Anterior cingulate cortex (tissue), 58 donors: ENCODE measurements at places on chromosomes 7 and 10.
A peak's percentile ranks its signal among the peaks of the same experiment; 100 is the strongest.

- no peak for DNase-seq
Observed at GRCh38 chr7:116710764-116711452, 38.9 kb downstream of the MET start.

DNA sequence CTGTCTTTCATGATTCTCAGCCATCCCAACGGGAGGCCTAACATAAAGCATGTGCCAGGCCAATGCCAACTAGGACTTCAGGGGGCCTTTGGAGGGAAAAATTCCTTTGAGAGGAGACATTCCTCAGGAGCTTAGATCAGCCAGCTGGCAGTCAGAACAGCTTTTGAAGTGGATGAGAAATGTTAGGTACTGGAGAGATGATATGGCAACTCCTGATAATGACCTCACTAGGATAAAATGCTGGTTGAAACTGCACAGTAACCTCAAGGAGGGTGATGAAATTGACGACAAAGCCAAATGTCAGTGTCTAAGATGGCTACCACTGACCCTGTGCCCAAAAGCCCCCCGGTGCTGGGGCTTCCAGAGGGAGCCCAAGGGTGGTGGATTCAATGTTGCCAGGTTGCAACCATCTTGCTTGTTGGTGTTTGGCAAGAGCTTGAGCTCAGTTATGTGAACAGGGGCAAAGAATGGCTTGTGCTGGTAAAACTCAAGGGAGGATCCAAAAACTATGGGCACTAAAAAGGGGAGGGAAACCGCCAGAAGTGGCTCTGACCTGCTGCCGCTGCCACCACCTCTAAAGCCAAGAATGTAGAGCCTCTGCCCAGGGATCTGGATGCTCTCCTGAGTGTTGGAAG, 121.2 kb downstream of the UBE2H start:
- DNase-seq = no peak

DNA sequence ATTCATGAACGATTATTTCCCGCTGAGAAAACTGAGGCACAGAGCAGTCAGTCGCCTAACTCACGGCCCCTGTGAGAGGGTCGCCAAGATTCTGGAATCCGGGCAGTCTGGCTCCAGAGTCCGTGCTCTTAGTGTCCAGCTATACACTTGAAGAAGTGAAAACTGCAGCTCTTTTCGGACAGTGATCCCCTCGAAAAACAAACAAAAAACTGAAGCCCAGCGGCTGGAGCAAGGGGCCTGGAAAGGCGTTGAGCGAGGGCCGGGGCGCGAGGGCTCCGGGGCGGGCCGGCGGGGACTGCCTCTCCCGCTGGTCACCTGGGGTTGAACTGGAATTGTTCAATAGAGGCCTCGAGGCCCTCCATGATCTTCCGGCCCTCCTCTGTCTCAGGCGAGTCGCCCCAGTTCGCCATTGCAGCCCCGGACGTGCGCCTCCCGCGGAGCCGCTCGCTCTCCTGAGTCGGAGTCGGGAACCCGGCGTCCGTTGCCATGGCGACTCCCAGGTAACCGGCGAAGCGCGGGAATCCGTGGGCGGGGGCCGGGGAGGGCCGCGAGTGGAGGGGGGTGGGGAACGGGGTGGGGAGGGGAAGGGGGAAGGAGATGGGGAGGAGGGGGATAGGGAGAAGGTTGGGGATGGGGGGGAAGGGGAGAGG, 881 bp downstream of the C10orf67 start:
- peak; percentile 49 for DNase-seq

- no peak for DNase-seq
Observed at GRCh38 chr7:142750321-142750938, 1.2 kb downstream of the PRSS1 start.

- no peak for DNase-seq
Observed at GRCh38 chr7:67962863-67963262, 966.2 kb downstream of the TYW1 start.

DNA sequence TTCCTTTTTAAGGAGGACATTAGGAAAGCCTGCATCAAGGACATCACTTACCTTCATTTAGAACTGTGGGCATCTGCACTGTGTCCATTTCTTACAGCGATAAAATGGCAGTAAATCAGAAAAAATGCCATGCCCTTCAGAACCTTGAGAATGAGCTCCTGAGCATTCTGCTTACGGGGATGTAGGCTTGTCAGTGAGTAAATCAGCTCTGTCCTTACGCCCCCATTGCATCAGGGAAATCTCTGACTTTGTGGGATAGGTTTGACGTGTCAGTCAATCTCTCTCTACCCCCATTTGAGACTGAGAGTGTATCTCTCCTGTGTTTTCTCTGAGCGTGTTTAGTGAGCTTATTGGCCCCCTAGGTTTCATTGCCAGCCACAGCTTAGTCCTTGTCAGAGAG, 837.1 kb downstream of the LRMDA start:
- no peak for DNase-seq

GRCh38 chr7:40716052-40716451, 581.2 kb downstream of the SUGCT start:
- no peak for DNase-seq

DNA sequence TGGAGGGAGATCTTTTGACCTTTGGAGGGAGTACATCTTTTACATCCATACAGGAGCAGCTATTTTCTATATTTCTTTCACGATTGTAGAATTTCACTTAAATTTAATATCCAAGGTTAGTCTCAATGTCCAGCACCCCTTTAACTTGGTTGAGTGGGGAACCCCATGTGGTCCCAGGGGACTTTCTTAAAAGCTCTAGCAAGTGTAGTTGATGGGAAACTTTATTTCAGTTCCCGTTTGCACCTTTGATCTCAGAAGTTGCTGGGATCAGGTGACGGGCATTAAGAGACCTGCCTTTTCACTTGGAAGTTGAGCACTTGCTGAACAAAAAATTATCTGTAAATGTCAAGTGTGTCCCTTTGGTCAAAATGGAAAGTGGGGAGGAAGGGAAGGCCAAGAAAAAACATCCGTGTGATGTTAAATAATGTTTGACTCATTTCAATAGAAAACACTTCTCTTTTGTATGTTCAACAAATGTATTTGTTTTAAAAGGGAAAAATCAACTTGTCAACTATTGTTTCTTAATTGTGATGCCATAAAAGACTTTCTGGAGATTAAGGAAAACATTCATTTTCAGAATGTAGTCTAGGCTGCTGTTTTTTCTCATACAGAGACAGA, 370.1 kb upstream of the GALNT17 start:
- no peak for DNase-seq

DNA sequence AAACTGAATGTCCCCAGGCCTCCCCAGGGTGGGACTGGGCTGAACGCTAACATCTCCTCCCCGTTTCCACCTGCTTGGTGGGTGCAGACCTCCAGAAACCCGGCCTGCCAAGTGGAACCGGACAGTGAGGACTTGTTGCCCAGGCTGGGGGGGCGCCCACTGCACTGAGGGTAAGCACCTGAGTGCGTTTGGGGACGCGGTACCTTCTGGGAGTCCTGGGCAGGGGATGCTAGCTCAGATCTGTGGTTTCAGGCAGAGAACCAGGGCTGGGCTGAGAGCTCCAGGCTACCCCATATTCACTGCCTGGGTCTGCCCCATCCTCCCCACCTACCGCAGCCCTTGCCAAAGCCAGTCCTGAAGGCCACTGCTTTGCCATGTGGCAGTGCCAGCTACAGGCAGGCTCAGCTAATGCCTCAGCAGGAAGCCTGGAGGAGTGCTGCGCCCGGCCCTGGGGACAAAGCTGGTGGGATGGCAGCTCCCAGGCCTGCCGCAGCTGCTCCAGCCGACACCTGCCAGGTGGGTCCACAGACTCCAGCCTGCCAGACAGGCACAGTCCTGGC, 3.5 kb upstream of the ZNF467 start:
- no peak for DNase-seq

- no peak for DNase-seq
Observed at GRCh38 chr10:47381427-47382379, 2.4 kb downstream of the ZNF488 start.

DNA sequence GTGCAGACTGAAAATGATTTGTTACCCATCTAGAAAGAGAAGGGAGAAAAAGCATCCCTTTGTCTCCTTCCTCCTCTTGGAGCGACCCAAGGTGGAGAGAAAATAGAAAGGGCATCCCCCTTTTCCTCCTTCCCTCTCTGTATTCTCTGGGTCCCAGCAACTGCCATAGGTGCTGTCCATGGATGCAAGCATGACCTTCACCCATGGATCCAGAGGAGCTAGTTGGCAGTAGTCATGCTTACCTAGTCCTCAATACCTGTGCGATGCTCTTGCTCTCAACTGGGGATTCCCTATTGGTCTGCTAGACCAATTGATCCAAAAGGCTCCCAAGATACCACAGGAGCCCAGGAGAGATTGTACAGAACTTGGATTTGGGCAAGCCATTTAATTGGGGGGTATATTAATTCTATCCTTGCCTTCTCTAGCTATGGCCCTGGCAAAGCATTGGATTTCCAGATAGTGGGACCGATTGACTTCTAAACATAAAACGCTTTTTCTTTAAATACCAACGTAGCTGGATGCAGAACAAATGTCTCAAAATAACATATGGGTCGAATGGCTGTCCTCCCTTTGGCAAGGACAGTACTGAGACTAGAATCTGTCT, 547.8 kb upstream of the IGFBP3 start:
- DNase-seq = no peak

DNA sequence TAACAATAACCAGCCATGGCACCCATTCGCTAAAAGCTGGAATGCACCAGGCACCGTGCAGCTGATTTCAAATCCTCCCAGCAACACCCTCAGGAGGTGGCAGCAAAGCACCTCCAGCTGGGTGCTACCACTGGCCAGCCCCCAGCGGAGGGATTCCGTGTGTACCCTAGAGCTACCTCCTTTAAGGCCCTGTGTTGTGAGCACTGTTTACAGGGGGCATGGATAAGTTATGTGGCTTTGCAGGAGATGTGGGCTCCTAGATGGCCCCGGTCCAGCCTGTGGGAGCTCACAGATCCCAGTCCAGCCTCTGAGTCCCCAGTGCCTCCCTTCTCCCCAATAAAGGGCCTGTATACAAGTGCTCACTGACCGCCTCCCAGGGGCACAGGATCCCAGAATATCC, 27.1 kb downstream of the TNRC18 start:
- peak; percentile 37 for DNase-seq

- no peak for DNase-seq
Observed at GRCh38 chr10:29959586-29959985, 99.8 kb downstream of the JCAD start.

DNA sequence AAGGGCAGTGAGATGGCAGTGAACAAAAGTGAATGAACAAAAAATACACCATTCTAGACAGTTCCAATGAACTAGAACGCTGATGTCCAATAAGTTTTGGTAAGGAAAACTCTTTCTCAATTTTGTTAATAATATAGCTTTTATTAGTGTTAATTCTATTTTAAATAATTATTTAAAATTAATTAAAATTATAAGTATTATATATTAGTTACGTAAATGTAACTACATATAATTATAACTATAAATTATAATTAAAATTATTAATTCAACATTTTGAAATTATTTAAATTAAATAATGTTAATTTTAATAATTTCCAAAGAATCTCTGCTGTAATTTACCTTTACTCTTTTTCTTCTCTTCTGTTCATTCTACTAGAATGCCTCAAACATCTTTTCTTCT, 5.4 kb downstream of the SRI start:
- DNase-seq = no peak

DNA sequence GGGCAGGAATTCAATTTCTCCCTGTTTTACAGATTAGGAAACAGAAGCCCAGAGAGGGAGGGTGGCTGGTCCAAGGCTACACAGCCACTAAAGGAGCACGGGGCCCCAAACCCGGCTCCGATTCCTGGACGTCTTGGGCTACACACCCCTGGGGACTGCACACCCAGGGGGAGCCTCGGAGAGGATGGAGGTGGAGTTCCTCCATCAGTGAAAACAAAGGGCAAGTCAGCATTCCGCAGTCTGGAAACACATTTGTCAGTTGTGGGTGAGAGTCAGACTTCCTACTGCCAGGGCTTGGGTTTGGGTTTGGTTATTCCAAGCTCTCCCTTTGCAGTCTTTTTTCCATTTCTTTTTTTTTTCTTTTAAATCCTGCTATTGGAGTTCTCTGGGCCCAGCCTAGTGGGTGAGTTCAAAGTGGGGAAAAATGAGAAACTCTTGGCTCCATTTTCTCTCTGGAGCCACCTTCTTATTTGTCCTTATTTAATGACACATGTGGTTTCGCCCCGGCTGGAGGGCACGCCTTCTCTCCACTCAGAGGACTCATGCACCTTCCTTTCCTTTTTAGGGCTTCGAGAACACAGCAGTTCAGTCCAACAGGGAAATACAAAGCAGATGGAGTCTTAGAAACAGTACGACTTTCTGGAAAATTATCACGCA, 59.9 kb upstream of the AQP1 start:
- DNase-seq = no peak

GRCh38 chr7:158416283-158416933, 171.2 kb downstream of the PTPRN2 start:
- DNase-seq = no peak

- no peak for DNase-seq
Observed at GRCh38 chr7:154853063-154853726, 149.7 kb downstream of the PAXIP1 start.

GRCh38 chr10:31126593-31126992, 94.9 kb upstream of the ZNF438 start:
- no peak for DNase-seq

DNA sequence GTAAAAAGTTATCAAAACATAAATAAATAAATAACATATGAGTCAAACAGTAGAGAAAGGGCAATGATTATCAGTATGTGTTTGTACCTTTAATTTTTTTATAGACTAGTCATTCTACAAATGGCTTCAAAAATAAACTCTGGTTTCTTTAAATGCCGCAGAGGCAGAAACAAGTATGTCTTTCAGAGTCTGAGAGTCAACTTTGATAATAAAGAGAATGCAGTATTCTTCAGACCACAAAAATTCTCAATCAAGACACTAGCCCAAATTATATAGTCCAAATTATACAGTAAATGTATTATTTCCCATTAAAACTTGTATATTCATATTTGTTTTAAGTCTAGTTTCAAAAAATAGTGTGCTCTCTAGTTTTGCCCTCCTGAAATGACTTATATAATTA, 1142.3 kb downstream of the NXPH1 start:
- no peak for DNase-seq

DNA sequence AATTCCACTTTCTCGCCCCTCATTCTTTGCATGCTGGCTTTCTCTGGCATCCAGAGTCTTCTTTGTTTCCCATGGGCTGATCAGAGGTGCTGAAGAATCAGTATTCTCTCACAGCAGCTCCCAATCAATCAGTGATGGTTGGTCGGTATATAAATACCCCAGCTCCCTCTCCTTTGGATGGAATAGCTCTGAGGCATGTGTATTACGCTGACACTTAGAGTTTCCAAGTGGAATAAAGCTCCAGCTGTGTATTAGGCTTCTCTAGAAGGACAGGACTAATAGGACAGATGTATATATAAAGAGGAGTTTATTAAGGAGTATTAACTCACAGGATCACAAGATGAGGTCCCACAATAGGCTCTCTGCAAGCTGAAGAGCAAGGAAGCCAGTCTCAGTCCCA, 218.3 kb upstream of the GRB10 start:
- DNase-seq = no peak

- no peak for DNase-seq
Observed at GRCh38 chr7:27098578-27099451, 3.0 kb upstream of the HOXA1 start.

DNA sequence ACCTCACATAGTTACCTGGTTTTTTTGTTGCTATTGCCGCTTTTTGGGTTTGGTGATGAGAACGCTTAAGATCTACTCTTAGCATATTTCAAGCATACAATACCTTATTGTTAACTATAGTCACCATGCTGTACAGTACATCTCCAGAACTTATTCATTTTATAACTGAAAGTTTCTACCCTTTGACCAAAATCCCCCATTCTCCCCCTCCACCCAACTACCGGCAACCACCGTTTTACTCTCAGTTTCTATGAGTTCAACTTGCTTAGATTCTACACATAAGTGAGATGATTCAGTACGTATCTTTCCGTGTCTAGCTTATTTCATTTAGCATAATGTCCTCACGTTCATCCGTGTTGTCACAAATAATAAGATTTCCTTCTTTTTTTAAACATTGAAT, 86.7 kb upstream of the IL6 start:
- no peak for DNase-seq
